ENCODE measurements at places on chromosomes 6 and 20.

- peak; percentile 58 for DNase-seq
These were observed 138.8 kb downstream of the HIVEP1 start for GRCh38 chr6:12150812-12151432.

DNA sequence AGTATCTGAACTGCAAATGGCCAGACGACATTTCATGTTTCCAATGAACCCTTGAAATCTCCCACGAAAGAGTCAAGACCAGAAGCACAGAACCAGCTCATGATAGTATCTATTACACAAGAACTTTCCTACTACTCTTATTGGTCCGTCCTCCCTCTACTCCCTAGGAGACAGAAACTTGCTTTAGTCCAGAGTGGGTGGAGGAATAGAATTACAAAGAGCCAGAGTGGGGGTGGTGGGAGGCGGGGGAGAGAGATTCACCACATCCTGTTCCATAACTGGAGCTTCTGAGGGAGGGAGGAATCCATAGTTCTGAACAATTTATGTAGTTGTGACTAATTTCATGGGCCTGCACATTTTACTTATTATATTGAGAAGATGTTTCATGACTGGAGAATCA lies 18.5 kb upstream of the WFDC10A start:
- DNase-seq = peak; percentile 45

DNA sequence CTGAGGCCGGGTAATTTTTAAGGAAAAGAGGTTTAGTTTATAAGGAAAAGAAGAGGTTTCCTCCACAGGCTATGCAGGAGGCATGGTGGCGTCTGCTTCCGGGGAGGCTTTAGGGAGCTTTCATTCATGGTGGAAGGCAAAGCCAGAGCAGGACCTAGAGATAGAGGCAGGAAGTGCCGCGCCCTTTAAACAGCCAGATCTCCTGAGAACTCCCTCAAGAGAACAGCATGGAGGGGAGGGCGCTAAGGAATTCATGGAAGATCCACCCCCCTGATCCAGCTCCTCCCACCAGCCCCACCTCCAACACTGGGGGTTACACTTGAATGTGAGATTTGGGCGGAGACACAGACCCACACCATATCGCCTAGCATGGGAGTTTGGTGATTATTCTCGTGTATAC lies 13.9 kb upstream of the DACT2 start:
- no peak for DNase-seq

DNA sequence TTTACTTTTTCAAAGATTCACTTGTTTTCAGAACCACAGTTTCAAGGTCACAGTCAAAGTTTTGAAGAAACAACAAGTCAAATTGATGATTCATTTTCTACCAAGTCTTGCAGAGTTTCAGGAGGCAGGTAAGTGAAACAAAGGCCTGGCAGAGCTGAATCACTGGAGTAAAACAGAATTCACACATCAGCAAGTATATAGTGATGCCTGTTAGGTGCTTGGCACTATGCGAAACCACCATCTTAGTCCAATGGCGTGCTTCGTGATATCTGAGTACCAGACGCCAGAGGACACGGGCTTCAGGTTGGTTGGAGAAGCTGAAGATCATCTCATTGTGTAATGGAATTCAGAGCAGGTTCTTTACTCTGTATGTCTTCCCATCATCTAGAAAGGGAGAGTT lies 75.9 kb downstream of the RTN4IP1 start:
- peak; percentile 43 for DNase-seq

- no peak for DNase-seq
These were observed 4.8 kb upstream of the ASF1A start for GRCh38 chr6:118889163-118889562.

GRCh38 chr20:4811661-4812181 lies 90.0 kb downstream of the PRND start:
- DNase-seq = no peak

DNA sequence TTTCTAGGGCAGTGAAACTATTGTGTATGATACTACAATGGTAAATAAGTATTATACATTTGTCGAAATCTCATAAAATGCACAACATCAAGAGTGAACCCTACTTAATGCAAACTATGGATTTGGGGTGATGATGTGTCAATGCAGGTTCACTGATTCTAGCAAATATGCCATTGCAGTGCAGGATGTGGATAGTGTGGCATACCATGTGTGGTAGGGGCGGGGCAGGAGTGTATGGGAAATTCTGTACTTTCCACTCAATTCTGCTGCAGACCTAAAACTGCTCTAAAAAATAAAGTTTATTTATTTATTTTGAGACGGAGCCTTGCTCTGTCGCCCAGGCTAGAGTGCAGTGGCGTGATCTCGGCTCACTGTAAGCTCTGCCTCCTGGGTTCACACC lies 44.3 kb downstream of the ABHD12 start:
- no peak for DNase-seq

DNA sequence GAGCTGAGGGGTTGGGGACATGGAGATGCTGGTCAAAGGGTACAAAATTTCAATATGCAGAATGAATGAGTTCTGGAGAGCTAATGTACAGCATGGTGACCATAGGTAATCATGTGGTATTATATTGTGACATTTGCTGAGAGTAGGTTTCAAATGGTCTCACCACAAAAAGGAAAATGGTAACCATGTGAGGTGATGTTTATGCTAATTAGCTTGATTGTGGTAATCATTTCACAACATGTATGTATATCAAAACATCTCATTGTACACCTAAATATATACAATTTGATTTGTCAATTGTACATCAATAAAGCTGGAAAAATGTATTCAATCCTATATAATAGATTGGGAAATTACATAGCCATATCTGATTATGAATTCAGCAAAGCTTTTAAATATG lies 29.5 kb upstream of the TMEM14A start:
- no peak for DNase-seq

GRCh38 chr20:56411759-56412472 lies at the start of gene CASS4:
TSS of gene CASS4 (plus strand) at chr20:56412260. CDS start at chr20:56412459, 199 bp downstream.
- peak; percentile 31 for DNase-seq

DNA sequence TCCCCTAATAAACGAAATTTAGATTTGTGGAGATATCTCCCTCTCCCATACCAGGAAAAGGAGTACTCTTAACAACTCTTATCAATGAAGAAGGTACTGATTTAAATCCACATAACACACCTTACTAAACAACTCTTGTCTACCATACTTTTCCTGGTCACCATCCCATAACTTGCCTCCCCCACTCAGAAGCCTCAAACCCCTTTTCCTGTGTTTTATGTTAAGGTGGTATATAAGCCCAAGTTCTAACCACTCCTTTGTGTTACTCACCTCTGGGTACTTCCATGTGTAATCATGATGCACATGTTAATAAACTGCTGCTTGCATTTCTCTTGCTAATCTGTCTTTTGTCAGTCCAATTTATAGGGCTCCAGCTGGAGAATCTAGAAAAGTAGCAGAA lies 330.7 kb downstream of the CD83 start:
- no peak for DNase-seq

DNA sequence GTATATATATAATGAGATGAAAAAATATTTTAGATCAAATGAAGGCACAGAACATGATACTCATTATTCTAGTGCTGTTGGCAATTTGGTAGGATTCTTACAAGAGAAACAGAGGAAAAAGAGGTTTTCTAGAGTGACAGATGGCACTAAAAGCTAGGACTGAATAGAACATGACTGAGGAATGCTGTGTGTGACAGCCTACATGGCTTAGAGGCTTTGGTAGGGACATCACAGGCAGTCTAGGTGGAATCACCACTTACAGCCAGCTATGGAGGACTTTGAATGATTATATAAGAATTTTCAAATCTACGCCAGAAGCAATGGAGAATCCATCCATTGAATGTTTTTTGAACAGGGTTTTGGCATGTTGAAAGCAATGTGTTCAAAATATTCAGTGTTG lies 52.8 kb downstream of the TPD52L1 start:
- no peak for DNase-seq

GRCh38 chr6:77454386-77454785 lies 8.9 kb downstream of the HTR1B start:
- no peak for DNase-seq

- no peak for DNase-seq
These were observed 3.5 kb downstream of the CST7 start for GRCh38 chr20:24952376-24953208.

- peak; percentile 81 for DNase-seq
These were observed 1.4 kb upstream of the HLA-G start for GRCh38 chr6:29826271-29826670.

DNA sequence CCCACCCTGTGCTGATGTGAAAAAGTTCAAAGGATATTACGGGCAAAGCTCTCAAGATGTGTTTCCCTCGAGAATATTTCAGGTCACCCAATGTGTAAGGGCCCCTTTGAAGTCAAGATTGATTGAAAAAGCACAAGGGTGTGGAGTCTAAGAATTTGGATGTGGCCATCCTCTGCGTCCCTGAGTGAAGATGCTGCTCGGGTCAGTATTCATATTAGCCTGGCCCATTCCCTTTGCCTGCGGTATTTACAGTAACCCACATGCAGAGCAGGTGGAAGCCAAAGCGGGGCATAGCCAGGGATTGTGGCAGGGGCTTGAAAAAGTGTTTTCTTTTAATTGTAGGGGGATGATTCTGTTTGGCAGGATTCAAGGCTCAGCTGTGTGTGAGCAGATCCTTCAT lies 211.0 kb downstream of the TSHZ2 start:
- DNase-seq = no peak

DNA sequence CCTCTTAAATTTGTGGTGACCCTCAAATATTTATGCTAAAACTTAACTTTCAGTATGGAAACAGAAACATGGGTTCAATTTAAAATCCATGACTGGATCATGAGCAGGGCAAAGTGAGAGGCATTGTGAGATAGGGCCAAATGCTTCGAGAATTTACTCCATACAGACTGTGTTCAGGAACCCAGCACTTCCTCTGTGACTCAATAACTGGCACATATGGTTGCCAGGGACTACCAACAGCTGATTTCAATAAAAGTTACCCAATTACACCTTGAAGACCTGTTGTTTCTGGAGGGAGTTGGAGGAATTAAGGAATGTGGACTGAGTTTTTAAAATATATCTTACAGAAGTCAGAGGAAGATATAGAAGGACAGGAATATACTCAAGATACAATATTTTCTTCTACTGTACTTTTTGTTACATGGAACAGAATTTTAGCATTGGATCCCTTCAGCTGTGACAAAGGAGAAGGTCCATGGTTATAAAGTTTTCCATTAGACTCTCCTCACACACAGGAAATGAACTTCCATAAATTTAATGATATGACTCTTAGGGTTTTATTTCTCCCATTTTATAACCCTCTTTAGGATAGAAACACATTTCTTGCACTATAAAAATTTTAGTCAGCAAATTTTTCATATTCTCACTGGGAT lies 258.5 kb downstream of the KHDC1L start:
- DNase-seq = peak; percentile 41

GRCh38 chr20:10603971-10604864 lies 69.6 kb downstream of the JAG1 start:
- DNase-seq = peak; percentile 71

DNA sequence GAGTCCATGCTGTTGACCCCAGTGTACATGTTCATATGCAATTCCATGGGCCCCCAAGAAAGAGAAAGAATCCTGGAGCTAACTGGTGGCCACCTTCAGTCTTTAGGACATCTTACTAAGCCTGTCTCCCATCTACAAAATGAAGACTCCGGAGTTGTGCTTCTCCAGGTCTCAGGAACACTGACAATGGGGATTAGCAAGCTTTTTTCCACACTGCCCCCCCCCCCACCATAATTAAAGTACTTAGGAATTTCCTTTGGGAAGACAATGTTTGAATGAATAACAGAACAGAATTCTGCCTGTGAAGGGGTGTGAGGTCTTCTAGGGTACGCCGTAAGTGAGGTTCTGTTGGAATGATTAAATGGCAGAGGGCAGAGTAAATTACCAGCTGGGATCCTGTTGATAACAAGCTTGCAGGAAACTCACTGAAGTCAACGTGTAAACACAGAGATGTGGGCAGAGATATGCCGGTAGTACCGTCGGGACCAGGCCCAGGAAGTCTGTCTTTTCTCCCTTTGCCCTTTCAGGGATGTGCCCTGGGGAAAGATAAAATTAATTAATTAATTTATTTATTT lies 63.1 kb downstream of the ANKRD6 start:
- DNase-seq = no peak

DNA sequence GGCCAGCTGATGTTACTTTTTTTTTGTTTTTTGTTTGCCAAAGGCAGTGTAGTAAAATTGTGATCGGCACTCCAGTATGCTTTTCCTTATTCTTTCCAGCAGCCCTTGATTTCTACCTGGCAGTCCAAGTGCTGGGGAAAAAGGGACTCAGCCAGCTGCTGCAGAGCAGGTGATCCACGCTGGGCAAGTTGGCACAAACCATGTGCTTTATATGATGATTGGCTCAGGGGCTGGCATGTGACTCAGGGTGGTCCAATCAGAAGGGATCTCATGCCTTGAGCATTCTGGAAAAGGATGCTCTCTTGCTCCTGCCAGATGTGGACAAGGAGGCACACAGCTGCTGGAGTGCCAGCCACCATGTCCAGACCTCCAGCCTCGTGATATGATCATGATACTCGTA lies 54.5 kb downstream of the SULF2 start:
- no peak for DNase-seq

- no peak for DNase-seq
These were observed 99.6 kb upstream of the HMGCLL1 start for GRCh38 chr6:55678330-55679224.

DNA sequence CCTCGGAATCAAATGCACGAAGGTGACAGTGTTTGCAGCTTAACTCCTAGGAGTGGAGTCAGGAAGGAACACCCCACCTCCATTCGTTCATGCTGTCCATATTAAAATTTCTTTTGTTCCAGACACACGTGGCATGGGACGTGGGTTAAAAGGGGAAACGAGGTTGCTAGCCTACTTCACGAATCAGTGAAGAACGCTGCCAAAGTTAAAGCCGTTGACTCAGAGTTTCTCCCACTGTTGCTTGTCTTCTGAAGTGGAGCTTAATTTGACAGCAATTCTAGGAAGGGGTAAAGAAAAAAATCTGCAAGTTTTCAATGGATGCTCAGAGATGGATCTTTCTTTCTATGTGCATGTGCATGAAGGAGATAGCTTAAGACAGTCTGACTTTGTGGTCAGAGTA lies 499.1 kb downstream of the CD83 start:
- no peak for DNase-seq

DNA sequence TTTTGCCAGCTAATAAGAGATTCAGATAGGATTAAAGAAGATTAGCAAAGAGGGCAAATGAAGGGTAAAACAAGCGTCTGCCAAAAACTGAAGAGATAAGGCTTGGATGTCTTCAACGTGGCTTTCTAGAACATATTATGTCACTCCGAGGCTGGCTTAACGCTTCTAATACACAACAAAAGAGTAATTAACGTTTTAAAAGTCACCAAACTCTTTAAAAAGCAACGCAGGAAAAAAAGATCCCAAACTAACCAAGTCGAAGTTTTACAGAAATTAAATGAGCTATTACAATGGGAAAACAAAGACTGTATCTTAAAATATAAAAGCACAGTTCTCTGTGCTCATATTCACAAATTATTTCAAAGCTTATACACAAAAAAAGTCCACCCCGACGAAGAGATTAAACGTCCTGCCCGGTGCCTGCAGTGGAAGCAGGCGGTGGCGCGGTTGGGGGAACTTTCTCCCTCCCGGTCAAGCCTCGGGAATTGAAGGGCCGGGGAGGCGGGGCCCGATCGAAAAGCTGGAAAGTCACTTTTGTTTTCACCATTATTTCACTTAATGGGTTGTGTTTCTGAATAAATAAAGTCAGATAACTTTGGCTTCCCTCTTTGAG lies 1.2 kb downstream of the MAK start:
- peak; percentile 21 for DNase-seq

Data from kidney tubule cell (primary cell).